Right kidney (tissue), 9 donors: ENCODE measurements at places on chromosomes 6 and 20.

DNA sequence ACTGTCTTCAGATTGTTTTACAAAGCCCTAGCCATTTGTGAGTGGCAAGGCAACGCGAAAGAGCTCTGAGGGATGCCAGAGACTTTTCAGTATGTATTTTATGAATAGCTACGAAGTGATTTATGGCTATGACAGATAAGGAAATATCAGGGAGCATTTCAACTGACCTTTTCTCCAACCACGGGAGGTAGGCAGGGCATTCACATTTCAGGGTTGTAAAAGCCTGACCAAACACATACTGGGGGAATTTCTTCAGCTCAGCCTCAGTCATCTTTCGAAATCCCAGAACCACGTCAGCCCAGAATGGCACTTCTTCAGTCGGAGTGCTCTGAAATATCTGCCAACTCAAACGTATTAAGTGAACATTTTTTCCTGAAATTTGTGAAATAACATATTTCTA is 10.8 kb downstream of the DDO start:
- no peak for DNase-seq

DNA sequence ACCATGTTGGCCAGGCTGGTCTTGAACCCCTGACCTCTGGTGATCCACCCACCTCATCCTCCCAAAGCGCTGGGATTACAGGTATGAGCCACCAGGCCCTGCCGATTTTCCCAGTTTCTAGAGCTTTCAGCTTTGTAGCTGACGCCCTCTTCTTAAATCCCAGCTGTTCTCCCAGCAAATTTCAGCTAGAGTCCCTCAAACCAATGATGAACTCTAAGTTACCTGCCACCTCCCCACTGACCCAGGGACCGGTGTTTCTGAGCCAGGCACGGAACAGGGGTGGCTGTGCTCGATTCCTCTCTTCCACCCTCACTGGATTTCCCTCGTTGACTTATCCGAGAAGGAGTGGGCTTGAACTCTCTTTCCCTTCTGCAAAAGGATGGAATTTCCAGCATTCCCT is 39.1 kb downstream of the SUN5 start:
- DNase-seq, result no peak

- DNase-seq, result no peak
Measured at GRCh38 chr20:6265204-6265904, 142.5 kb upstream of the FERMT1 start.

- DNase-seq, result no peak
Measured at GRCh38 chr6:163814494-163815364, 400.2 kb downstream of the QKI start.

- DNase-seq, result no peak
Measured at GRCh38 chr20:33373735-33374605, 27.3 kb downstream of the CDK5RAP1 start.

DNA sequence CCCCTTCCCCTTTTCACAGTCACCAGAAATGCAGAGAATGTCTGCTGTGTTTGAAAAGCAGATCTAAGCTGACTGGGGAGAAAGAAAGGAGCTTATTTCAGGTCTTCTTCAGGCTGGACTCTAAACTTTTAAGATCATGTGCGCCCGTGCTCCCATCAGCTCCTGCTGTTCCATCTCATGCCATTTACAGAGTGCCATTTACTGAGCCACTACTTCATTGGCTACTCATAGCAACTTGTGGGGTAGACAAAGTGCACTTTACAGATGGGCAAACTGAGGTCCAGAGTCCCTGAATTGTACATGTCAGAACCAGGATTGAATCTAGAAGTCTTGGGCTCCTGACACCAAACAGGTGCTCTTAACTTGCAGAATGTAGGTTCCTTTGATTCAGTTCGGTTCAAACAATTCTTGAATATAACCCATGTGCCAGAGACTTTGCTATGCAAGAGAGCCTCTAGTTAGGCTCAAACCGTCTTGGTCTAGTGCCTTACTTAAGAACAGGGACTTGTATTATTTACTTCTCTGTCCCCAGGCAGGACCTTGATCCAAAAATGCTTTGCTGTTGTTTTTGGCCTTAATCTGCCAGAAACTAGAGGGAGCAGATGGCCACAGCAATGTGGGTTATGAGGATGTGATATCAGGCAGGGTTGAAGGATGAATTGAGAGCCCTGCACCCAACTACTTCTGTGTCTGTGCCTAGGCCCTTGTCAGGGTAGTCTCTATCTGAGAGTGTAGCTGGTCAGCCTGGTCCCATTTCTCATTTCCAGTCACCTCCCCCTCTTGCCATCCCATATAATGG is 56.4 kb downstream of the RALY start:
- DNase-seq, result no peak

DNA sequence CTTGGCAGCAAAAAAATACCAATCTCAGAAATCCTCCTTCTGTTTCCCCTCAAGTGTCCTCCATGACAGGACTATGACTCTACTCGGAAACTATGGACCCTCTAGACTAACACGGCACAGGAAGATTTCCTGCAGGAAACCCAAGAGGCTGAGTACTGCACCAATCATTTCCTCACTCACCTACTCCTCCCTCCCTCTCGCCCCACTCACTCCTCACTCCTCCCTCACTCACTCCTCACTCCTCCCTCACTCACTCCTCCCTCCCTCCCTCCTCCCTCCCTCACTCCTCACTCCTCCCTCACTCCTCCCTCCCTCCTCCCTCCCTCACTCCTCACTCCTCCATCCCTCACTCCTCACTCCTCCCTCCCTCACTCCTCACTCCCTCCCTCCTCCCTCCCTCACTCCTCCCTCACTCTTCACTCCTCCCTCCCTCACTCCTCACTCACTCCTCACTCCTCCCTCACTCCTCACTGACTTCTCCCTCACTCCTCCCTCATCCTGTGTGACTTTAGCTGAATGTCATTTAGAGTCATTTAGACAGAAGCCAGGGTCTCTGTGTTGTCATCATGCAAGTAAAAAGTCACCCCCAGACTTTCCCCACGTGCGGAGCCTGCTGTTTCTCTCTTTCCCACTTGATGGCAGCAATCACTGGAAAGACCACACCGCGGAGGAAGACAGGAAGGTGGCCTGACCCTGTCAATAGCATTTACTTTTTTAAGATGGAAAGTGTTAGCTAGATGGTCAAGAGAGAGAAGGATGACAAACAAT is 226.8 kb upstream of the PDE10A start:
- peak; percentile 45 for DNase-seq

DNA sequence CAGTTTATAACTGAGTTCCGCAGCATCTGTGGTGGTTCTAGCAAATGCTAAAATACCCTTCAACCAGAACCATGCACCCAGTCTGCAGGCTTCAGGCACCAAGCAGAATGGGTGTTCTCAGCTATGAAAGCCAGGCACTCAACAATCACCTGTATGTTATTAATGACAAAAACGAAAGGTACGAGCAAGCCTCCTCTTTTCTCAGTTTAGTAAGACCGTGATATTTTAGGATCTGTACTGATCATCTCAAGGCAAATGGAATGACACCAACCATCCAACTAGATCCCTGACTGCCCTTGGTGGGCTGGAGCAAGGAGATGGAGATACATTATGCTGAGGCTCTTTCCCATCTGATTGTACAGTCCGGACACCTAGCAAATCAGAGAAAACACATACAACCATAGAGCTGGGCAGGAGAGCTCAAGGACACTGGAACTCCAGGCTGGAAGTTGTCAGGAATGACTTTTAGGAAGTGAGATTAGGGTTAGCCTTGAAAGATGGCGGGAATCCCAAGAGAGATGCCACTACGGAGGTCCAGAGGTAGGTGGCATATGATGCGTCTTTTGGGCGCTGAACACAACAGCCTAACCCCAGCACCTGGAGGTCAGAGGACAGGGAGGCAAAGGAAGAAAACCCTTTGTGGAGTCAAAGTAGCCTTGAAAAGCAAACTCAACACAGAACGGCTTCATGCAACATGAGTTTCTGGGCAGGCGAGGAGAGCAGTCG is 33.4 kb downstream of the SLC23A2 start:
- no peak for DNase-seq

DNA sequence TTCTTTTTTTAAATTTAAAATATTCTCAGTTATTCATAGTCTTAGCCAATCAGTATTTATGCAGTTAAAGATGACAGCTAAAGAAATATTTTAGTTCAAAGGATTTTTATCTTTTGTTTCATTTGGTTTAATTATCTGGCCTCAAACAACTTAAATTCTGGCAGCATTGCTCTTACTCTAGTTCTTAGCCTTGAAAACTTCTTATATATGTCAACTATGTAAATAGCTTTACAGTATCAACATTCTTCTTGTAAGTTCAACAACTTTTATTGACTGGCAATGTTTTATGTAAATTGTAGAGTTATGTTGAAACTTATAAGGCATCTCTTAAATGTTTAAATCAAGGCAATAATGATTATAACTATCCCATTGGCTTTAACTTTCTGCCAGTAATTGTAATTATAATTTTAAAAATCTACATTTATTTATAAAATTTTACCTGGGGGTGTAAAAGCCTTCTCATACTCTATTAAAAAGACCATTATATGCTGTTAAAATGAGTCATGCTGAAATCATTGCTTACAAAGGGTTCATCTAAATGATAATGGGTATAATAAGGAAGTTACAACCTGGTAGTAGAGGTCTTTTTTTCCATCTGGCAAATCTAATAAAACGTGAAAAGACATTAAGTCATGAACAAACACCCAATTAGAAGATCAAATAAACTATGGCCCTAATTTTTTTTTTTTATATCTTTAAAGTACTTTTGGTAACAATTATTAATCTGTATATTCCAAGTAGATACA is 45.8 kb upstream of the FAM184A start:
- no peak for DNase-seq

DNA sequence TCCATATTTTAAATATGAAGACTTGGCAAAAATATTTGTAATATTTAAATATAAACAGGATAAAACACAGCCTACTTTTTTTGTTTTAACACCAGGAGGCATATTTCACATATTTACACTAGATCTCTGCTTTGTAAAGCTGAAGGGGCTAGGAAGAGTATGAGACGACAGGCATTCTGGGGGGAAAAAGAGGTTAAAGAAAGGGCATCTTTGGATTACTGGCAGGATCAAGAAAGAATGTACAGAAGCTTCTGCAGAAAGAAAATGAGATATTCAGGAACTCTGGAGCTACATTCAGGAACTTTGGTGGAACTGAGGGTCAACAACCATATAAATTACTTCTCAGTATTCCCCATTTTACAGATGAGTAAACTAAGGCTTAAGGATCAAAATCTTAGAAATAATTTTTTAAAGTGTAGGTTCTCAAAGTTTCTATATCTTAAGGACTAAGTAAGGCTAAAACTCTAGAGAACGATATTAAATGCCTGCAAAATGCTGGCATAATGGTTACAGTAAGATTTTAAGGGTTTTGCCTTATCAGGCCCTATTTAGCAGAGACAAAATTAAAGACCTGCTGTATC is 156.5 kb downstream of the CDK19 start:
- DNase-seq, result no peak

DNA sequence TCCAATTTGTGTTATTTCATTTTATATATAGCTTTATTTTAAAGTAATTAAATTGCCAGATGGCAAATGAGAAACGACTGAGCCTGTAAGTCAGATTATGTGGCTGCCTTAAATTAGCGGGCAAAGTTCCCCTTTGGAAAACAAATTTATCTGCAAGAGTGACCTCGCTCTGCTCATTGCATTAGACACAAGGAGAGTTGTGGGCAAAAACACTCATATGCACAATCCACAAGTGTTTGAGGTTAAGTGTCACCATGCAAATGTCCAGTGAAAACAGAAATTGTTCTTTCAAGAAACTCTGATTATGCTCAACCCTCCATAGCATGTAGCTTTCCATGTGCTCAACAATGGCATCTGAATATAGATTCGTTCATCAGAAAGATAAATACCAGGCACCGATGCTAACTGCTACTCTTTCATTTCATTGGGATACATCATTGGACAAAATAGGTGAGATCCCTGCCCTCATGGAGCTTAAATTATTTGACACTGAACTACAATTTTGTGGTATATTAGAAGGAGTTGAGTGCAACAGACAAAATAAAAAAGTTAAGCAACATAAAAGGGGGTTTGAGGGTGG is 1.7 kb upstream of the NHSL1 start:
- no peak for DNase-seq

DNA sequence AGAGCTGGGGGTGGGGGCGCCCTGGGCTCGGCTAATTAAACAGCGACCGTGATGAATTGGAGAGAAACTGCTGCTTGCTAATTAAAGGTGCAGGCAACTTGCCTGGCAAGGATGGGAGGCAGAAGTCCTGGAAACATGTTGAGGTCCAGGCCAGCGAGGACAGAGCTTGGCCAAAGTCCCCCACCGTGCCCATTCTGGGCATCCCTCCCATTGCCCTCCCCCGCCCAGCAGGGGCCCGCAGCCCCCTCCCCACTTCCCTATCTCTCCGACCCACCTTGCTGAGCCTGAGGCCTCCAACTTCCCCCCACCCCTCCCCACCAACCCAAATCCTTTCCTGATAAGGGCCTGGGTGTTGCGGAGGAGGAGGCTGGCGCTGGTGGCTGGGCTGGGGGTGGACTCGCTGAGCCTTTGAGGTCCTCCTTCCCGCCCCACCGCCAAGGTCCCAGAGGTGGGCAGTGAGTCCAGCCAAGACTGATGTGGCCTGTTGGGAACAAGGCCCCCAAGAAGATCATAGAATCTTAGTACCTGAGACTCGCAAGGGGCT is 23.3 kb downstream of the C20orf203 start:
- DNase-seq, result no peak

DNA sequence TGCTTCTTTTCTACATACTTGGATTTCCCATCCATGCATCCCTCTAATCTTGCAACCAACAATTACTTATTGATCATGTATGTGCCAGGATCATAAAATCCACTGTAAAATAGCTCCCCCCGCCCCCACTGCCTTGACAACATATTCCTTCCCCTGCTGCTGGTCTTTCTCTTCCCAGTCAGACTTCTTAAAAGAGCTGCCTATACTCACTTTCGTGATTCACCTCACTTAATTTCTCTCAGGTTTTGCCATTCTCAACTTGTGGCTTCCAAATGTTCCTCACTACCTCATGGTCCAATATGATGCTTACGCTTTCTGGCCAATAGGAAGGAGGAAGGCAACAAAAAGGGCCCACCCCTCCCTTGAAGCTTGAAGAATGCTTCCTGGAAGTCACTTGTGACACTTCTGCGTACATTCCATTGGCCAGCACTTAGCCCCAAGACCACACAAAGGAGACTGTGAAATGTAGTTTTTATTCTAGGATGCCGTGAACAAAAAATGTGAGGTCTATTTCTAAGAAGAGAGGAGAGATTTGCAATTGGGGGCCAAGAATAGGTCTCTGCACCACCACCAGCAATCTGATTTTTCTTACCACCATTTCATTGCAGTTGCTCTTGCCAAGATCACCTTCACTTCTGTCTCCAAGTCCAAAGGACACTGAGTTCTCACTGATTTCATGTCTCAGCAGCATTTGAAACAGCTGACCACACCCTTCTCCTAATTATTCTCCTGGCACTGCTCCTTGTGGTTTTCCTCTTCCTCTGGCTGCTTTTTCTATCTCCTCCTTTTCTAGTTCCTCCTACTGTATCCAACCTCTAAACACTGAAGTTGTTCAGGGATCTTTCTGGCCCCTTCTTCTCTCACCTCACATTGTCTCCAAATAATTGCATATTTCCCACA is 30.8 kb downstream of the CD164 start:
- no peak for DNase-seq

DNA sequence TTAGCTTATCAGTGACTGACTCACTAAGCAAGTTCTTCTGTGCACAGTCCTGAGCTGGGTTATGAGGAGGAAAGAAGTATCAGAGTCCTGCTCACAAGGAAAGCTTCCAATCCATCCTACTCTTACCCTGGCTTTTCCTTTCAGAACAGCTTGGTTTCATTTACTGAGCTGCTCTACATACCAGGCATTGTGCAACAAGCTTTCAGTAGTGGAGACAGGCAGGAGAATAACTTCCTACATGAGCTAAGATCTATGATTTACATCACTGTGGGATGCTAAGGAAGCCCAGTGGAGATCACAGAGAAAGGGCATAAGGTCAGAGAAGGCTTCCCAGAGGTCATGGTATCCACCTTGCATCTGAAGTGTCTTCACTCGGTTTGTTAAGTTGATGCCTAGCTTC is 144.5 kb downstream of the MAP3K7 start:
- DNase-seq, result no peak
